ENCODE measurements at places on chromosomes 4 and X. TPM values are rescaled to one million over a fixed set of nuclear protein-coding genes. Genes with fewer than 3 reads are reported as not detected.
A peak's percentile ranks its signal among the peaks of the same experiment; 100 is the strongest.

DNA sequence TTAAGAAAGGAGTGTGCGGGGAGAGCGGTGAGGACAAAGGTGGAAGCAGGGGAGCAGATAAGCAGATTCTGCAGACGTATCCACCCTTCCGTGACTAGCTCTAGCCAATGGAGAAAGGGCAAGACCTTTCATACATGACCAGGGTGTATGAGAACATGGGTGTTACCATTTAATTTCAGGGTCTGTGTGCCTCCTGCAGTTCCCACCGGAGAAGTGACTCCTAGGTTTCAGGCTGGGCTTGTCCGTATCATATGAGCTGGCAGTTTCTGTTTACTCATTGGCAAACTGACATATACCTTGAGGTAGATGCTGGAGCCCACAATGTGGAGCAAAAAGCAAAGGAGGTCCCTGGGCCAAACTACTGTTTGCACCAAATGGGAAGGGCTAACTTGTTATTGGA lies 6.8 kb downstream of the RBM47 start:
- H3K36me3 ChIP-seq: no peaks in the 10 kb centered on the region
- no peak overlapping the region for H3K4me3 ChIP-seq
- no peaks in the 10 kb centered on the region for H3K4me1 ChIP-seq
- H3K27me3 ChIP-seq: no peaks in the 10 kb centered on the region
- H3K27ac ChIP-seq: no peak overlapping the region

GRCh38 chrX:153499876-153500275 lies 5.1 kb downstream of the BGN start:
- H3K4me1 ChIP-seq: no peaks in the 10 kb centered on the region
- no peak overlapping the region for H3K27ac ChIP-seq
- H3K4me3 ChIP-seq: no peak overlapping the region
- no peaks in the 10 kb centered on the region for H3K36me3 ChIP-seq
- H3K27me3 ChIP-seq: no peaks in the 10 kb centered on the region

DNA sequence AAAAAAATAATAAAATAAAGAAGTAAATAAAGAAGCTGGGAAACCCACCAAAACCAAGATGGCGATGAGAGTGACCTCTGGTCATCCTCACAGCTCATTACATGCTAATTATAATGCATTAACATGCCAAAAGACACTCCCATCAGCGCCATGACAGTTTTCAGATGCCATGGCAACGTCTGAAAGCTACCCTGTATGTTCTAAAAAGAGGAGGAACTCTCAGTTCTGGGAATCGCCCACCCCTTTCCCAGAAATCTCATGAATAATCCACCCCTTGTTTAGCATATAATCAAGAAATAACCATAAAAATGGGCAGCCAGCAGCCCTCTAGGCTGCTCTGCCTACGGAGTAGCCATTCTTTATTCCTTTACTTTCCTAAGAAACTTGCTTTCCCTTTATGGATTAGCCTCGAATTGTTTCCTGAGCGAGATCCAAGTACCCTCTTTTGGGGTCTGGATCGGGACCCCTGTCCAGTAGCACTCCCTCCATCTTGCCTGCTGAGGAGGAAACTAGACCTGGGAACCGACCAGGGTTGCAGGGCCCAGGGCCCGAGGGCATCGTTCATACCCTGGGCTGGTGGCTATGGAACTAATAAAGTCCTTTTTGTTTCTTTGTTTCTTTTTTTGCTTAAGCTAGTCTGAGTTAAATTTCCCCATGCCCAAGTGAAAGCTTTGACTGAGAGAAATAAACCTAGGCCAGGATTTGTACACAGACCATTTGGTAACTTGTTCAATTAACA lies 30.9 kb downstream of the HTT-AS start:
- DNase-seq: no peak
- no peaks in the 10 kb centered on the region for H3K27me3 ChIP-seq
- no peaks in the 10 kb centered on the region for H3K36me3 ChIP-seq
- H3K4me1 ChIP-seq: peaks cover 7% of the 10 kb centered on the region
- H3K4me3 ChIP-seq: no peak overlapping the region

GRCh38 chr4:84177831-84178542 lies 321.1 kb downstream of the NKX6-1 start:
- peak overlapping the region; percentile 48 for H3K27ac ChIP-seq
- H3K4me1 ChIP-seq: peaks cover 20% of the 10 kb centered on the region
- H3K27me3 ChIP-seq: no peaks in the 10 kb centered on the region
- H3K4me3 ChIP-seq: no peak overlapping the region
- no peaks in the 10 kb centered on the region for H3K36me3 ChIP-seq

GRCh38 chr4:75948822-75949444 lies 8.1 kb upstream of the NAAA start:
- no peak overlapping the region for H3K4me3 ChIP-seq
- peaks cover 50% of the 10 kb centered on the region for H3K36me3 ChIP-seq
- H3K27ac ChIP-seq: no peak overlapping the region
- DNase-seq: no peak
- H3K4me1 ChIP-seq: no peaks in the 10 kb centered on the region

DNA sequence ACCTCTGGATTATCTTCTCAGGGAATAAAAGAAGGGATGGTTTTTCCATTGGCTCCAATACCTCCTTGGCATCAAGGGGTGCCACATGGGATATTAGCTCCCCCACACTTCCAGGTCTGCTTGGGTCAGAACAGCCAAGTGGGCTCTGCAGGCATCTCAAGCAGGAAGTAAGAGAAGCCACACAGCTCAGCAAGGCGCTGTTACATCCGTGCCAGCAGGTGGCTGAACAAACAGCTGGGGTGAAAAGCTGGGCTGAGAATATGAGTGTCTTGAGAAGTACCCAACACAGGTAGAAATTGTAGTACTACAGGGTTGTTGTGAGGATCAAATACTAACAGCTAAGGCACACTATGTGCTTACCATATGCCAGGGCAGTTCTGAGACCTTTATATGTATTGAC lies 76.7 kb upstream of the TMEM150C start:
- no peak overlapping the region for H3K27ac ChIP-seq
- DNase-seq: no peak

DNA sequence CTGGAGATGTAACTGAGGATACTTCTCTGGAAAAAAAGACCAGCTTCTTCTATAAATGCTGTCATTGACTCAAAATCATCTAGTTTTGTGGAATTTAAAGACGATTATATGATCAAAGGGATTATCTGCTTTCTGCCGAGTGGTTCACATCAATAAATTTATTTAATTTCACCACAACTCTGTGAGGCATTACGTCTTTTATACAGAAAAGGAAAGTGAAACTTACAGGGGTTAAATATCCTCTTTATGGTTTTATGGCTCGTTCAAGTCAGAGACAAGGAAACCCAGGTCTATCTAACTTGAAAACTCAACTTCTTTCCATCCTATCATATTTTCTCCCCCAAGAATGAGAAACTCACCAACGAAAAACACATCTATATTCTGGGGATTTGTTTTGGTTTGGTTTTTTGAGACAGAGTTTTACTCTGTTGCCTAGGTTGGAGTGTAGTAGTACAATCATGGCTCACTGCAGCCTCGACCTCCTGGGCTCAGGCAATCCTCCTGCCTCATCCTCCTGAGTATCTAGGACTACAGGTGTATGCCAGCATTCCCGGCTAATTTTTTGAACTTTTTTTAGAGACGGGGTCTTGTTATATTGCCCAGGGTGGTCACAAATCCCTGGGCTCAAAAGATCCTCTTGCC lies 377.9 kb upstream of the EMCN start:
- no peaks in the 10 kb centered on the region for H3K36me3 ChIP-seq
- no peak overlapping the region for H3K27ac ChIP-seq
- no peaks in the 10 kb centered on the region for H3K27me3 ChIP-seq
- DNase-seq: no peak
- H3K4me3 ChIP-seq: peak overlapping the region; percentile 32
- no peaks in the 10 kb centered on the region for H3K4me1 ChIP-seq

DNA sequence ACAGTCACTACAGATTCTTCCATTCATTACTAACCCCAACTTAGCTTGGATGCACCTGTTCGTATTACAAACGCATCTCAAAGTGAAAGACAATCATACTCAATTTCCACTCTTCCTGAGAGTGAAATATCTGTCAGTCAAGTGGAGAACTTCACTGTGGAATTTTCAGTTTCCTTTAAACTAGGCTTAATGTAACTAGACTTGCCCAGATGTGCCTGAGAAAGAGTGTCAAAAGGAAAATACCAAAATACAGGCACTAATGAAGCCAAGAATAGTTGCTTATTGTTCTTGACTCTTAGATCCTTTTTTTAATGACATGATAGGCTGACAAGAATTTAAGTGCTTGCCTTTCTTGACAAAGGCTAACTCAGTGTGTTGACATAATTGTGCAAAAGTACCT lies 72.4 kb upstream of the NR3C2 start:
- H3K36me3 ChIP-seq: no peaks in the 10 kb centered on the region
- no peaks in the 10 kb centered on the region for H3K27me3 ChIP-seq
- no peak overlapping the region for H3K4me3 ChIP-seq

DNA sequence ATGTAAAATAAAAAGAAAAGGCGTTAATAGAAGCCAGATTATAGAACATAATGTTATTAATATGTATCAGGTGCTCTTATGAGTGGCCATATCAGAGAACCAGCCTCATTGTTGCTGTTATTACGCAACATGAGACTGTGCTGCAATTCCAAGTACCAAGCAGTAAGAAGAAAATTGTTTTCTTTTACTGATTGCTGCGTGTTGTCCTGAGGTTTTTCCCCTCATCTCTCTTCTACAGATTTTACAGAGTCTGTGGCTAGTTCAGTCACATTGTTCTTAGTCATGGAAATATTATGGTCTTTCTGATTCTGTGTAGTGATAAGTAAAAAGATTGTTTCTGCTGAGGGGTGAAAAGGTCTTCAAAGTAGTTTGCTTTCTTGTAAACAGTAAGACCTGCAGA lies 55.9 kb downstream of the NPNT start:
- no peaks in the 10 kb centered on the region for H3K36me3 ChIP-seq
- no peak overlapping the region for H3K27ac ChIP-seq
- H3K4me3 ChIP-seq: no peak overlapping the region
- H3K4me1 ChIP-seq: no peaks in the 10 kb centered on the region

GRCh38 chr4:128528793-128529553 lies 241.4 kb upstream of the PGRMC2 start:
- H3K36me3 ChIP-seq: no peaks in the 10 kb centered on the region
- peaks cover 29% of the 10 kb centered on the region for H3K4me1 ChIP-seq
- no peak overlapping the region for H3K4me3 ChIP-seq

CT45A10 gene
- total RNA-seq: not detected

OR13H1 gene
- not detected for total RNA-seq

SOD3 gene
- 431 TPM for total RNA-seq

RADX gene
- total RNA-seq: 1.7 TPM

All from esophagus muscularis mucosa (tissue), 4 donors.